ENCODE measurements at places on chromosomes 4 and X.

DNA sequence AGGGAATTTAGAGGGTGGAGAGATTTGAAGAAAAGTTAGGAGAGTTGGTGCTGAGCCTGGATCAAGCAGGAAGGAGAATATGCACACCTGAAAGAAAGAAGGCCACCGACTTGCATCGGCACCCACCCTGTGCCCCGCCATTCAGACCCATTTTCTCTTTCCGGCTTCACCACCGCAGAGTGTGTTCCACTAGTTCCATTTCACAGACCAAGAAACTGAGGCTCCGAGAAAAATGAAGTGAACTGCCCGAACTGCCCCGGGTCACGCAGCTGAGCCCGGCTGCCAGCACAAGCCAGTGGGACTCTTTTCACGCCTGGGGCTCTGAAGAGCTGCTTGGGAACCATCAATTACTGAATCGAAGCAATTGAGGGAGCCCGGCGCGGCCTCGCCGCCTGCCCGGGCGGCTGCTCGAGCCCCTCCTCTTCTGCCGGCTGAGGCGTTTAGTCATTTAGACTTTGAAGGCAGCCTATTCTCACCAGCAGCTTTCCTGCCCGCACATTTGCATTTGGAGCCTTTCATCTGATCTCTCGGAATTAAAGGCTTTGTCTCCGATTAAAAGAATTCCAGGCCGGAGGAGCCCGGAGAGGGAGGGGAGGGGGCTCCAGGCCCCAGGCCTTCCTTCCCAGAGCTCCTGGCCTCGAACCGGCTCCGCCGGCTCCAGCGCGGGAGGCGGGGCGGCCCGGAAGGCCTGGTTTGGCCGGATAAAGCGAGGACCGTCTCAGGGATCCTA is 140.2 kb upstream of the PJA1 start:
- no peak for DNase-seq

GRCh38 chr4:8171266-8171665 is 12.7 kb upstream of the ABLIM2 start:
- no peak for DNase-seq

- no peak for DNase-seq
Observed at GRCh38 chr4:153318696-153319320, 25.7 kb upstream of the MND1 start.

DNA sequence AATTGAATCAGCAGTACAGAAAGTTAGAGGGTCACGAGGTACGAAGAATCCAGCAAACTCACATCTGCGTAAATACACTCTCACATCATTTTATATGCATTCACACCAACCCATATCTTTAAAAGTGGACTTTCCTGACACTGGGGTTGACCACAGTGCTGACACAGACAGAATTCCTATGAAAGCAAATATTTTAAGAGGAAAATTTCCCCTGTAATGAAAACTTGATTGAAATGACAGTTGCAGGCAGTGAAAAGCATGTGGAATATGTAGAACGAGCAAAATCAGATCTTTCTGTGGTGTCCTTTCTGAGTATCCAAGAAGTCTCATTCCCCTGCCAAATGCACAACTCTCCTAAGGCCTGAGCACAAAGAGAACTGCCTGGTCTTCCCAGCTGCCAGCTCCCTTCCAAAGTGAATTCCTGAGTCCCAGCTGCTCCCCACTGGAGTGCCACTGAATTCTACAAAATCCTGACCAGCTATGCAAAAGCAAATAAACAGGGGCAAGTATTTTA is 50.5 kb upstream of the FAM9C start:
- no peak for DNase-seq

- DNase-seq = no peak
Observed at GRCh38 chrX:38641197-38641596, 79.9 kb downstream of the TSPAN7 start.

GRCh38 chr4:133598779-133599178 is 449.7 kb downstream of the PCDH10 start:
- DNase-seq = no peak

GRCh38 chr4:48137846-48138245 is 3.8 kb upstream of the TXK start:
- no peak for DNase-seq

- DNase-seq = no peak
Observed at GRCh38 chrX:15233416-15234015, 36.4 kb downstream of the ASB9 start.

DNA sequence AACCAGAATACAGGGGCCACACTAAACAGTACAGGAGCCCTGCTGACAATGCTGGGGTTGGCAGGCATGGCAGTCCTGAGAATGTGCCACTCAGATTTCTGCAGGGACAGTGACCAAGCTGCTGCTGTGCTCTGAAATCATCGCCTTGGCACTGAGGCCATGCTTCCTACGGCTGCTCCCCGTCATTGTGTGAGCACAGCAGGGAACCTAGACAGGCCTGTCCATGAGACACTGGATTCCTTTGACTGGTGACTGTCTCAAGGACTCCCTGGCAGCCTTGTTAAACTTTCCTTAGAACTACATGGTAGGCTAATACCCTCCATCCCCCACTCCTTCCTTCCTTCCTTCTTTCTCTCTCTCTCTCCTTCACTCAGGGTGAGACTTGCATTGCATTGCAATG is 111.4 kb downstream of the LUZP4 start:
- no peak for DNase-seq

DNA sequence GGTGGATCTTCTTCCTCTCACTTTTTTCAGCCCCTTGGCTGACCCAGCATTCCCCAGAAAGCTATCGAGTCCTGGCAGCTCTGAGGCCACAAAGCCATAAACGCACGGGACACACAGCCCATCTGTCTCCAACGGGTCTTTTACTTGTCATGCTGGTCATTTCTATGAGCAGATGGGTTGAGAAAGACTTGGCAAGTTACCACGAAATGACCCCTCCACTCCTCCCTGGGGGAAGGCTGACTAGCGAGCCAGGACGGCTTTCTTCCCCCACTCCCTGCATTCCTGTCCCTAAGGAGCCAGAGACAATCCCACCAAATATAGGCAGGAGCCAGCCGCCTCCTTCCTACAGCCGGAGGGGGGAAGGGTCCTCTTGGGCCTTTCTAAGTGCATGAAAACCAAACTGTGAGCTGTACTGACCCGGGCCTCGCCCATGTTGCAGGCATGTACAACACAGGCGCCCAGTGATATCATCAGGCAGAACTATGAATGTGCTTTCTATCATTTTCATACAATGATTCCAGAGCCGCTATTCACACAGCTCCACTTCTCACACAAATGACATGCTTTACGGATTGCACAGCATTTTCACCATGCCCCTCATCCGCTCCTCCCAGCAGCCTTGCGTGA is 28.6 kb downstream of the AFAP1 start:
- DNase-seq = no peak

DNA sequence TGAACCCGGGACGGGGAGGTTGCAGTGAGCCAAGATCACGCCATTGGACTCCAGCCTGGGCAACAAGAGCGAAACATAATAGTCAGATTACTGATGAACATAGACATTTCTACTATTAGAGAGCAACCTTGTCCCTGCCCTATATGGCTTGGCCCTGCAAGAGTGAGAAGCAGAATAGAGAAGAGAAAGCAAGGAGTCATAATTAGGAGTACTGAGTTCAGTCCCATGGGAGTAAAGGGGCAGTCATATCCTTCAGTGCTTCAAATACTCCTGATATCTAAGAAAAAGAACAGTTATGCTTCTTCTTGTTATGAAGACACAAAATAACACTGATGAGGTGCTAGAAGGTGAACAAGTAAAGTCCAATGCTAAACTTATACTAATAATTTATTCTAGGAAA is 33.8 kb downstream of the CLDN2 start:
- no peak for DNase-seq

- DNase-seq = peak; percentile 13
Observed at GRCh38 chr4:158769175-158769921, 522 bp downstream of the FNIP2 start.

DNA sequence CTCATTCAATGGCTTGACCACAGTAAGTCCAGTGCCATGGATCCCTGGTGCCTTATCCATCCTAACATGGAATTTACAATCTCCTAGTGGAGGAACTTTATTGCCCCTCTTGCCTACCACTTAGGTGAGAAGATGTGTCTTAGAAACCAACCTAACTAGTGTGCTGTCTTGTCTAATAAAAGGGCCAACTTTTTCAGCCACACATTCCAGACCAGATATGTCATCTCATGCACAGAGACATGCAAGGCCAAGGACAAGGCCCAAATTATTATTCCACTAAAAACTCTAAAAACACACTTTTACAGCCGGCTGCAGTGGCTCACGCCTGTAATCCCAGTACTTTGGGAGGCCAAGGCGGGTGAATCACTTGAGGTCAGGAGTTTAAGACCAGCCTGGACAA is 10.6 kb upstream of the PRDX4 start:
- DNase-seq = no peak

- no peak for DNase-seq
Observed at GRCh38 chr4:97152149-97152548, 991.1 kb downstream of the STPG2 start.

DNA sequence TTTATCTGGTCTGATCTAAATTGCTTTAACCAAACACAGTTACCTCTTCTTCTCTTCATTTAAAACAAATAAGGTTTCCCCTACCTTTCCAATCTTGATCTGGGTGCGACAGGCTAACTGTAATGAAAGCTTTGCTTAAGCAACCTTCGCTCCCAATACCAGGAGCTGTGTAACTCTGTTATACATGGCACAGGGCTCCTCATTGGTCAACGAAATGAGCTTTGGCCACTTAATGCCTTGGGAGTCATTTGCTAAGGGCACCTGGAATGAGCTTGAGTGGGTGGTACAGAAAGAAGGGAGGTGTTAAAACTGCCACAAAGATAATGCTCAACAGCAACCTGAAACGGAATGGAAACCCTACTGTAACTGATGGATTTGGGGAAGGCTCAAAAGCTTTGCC is 140.5 kb downstream of the CHRNA9 start:
- no peak for DNase-seq

DNA sequence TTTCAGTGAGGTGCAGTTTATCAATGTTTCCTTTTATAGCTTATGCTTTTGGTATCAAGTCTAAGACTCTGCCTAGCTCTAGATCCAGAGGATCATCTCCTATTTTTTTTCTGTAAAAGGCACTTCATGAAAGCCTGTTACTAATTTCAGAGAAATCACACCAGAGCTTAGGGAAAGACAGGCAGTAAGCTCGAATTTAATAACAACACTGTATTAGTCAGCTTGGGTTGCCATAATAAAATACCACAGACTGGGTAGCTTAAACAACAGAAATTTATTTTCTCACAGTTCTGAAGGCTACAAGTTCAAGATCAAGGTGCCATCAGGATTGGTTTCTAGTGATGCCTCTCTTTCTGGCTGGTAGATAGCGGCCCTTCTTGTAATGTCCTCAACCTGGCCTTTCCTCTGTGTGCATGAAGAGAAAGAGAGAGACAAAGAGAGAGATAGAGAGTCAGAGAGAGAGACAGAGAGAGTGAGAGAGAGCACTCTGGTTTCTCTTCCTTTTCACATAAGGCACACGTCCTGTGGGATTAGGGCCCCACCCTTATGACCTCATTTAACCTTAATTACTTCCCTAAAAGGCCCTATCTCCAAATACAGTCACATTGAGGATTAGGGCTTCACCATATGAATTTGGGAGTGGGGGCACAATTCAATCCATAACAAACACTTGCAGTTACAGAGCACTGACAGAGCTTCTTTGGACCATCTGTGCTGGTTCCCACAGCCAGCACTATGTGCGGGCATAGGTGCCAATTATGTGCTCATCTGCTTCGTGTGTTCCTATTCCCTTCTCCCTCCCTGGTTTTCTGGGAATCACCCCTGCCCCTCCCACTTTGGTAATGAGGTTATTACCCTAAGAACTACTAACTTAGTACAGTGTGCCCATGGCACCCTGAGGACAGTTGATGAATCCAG is 114.8 kb upstream of the MED14 start:
- DNase-seq = no peak

DNA sequence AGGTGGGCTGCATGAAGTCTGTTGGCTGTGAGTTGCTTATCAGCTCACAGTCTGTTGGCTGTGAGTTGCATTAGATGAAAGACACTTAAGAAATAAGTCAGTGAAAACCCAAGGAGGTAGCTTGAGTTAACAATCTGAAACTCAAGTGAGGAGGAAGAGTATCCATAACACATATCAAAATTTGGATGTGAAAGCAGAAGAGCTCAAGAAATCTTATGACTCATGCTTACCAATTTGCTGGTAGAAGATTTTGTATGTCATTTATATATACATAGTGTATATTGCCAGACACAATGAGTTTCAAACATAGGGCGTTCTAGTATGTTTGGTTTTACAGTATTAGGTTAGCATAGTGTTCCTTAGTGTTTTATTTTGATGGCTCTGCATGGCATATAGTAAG is 107.4 kb downstream of the DDIT4L start:
- DNase-seq = no peak

GRCh38 chrX:150036181-150036580 is 97.9 kb upstream of the EOLA2 start:
- DNase-seq = no peak

- no peak for DNase-seq
Observed at GRCh38 chr4:189304809-189305208, 635.9 kb upstream of the FRG1 start.

DNA sequence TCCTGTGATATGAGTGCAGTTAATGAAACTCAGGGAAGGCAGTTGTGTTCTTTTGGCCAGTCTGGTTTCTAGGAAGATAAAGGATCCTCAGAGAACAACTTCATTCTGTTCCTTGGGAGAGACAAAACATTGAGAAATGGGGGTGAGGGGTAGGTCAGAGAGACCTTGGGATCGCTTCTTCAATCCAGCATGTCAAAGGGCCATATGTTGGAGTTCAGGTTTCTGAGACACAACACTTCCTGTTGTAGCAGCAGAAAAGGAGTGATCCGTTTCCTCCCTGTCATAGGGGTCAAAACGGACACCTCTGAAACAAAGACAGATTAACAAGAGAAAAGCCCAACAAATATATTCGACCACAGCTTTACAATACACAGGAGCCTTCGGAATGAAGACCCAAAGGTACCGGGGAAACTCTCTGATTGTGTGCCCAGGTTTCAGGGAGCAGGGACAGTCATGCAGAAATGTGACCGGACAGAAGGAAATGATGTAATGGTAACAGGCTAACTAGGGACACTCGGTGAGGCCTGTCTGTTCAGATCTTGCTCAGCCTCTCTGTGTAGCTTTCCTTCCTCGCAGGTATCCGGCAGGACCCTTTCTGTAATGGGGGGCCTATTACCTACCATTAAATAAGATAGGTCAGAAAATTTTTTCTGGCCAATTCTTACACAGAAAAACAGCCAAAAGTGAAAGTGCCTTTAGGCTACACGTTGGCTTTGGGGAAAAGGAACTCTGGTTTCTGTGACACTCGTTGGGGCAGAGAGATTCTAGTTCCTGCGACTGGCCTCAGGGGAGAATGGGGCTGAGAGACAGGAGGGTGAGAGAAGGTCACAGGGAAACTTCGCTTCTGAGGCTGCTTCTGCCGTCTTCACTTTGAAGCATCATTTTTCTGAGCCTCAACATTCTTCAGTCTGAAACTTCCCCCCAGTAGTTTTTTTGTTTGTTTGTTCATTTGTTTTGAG is 103.3 kb upstream of the TLR3 start:
- no peak for DNase-seq
